ENCODE measurements at places on chromosomes 1 and 21. TPM values are rescaled to one million over a fixed set of nuclear protein-coding genes. Genes with fewer than 3 reads are reported as not detected.

DNA sequence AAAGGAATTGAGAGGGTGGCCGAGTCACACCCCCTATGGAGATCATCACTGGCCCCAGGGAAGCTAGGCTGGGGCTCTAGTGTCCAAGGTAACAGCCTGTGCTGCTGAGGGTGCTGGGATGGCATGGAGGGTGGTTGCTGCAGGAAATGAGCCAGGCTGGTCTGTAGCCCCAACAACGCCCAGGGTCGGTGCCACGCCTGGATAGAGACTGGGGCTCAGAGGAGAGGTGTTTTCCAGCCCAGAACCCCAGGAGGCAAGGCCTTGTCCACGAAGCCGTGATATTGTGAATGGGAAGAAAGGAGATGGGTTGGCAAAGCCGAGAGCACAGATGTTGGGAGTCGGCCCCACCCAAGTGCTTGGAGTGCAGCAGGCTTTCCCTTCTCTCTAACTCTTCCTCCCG, 68.9 kb upstream of the ACTRT2 start:
- no peak for DNase-seq

- no peak for DNase-seq
Observed at GRCh38 chr21:45776971-45777370, 133.4 kb downstream of the PCBP3 start.

Gene LYPLAL1
- 49.6 TPM for total RNA-seq

DNA sequence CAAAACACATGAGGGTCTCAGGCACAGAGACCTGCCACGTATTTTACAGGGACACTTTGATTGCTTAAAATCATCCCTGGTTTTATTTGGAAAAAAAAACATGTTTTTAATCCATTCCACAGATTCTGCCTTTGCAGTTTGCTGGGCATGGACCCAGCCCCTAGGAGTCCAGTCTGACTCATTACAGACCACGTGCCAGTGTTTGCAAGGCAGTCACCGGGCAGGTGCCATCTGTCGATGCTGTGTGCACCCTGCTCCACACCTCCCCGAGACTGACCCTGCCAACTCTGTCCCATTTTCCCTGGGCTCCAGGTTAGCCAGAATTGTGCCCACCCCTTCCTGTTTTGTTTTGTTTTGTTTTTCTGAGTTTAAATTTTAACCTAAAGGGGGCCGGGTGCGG, 148.4 kb upstream of the TMEM51 start:
- no peak for DNase-seq

Gene BATF3
- total RNA-seq = 7.4 TPM

Gene LCE1F
- not detected for total RNA-seq

GRCh38 chr1:119083479-119083878, 57.0 kb downstream of the WARS2 start:
- no peak for DNase-seq

DNA sequence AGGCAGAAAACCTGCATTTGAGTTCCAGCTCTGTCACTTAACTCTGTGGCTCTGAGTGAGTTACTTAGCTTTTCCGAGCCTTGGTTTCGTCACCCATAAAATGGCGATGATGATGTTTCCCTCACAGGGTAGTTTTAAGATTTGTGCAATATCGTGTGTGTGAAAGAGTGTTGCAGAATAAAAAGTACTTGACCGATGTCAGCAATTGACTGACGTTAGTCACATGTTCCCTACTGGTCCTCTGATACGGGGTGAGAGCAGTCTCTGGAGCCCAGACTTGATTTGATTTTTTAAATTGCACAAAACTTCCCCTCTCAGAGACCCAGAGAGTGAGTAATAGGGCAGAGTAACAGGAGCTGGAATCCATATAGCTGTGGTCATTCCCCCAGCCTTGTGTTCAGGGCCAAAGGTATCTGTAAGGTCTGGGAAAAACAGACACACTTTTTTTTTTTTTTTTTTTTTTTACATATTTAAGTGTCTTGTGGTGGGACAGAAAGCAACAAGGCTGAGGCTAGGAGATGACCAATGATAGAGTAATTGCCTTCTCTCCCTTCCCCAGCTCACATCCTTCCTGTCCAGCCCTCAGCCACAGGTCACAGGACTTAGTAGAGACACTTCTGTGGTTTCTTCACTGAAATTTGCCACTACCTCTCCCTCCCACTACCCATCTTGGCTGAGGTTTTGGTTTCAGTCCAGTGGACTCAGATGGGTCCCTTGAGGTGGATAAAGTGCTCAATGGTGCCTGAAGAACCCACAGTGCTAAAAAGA, 2.0 kb downstream of the FCER1G start:
- peak; percentile 63 for DNase-seq

Gene SMCP
- not detected for total RNA-seq

DNA sequence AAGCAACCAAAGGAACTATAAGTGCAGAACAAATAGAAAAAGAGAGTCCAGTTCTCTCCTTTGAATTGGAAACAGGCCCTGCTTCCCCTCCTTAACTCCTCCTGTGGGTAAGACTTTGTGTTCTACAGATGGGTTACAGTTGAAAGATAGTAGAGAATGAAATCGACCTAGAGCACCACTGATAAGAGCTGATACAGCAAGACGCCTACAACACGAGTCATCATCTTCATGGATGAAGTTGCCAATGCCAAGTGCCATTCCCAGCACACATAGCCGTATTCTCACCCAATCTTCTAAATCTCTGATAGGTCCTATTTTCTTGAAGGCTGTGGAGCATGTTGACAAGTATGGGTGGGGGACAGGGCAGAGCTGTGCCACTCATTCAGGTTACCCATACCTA, 99.8 kb upstream of the CAMK1G start:
- DNase-seq = no peak

DNA sequence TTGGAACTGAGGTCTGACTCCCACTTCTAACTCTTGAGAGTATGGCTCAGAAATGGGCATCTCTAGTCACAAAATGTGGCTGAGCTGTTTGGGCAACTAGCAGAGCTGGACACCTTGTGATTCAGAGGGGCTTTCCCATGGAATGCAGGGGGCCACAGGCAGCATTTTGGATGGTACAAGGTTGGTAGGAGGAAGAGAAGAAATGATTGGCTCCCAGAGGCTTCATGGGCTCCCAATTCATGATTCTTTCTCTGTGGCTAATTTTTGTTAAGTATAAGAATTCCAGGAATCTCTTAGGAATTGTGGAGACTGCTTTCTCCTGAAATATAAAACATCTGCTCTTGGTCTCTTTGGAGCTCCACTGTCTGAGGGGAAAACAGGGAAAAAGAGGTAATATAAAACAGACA, 49.7 kb downstream of the PBX1 start:
- no peak for DNase-seq

DNA sequence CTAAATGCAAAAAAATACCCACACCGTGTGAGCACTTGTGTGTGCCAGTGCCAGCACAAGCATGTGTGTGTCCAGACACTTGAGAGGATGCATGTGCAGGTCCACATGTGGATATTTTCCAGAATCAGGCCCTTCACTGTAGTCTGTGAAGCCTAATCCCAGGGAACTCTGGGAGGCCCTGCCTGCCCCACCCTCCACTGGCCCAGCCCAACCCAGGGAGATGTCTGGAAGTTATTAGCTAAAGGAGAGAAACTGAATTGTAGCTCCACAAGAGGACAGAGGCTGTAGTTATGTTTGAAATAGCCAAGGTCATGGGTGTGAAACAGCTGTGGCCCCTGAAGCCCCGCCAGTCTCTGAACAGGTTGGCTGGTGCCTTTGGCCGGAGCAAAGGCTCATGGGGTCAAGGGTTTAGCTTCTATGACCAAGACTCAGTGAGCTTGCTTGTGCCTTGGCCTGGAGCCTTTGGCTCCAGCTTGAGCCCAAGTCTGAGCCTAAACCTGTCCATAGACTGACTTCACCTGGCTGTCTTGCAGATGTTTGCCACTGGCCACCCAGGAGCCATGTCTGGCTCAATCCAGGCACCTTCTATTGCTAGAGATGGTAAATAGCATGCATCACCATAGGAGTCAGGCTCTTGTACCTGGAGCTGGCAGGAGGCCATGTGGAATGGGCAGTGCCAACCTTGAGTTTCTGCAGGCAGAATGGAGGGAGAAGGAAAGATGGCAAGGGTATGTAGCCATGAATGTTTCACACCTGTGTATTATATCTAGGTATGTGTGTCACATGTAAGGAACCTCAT, 69.9 kb downstream of the TMEM53 start:
- no peak for DNase-seq

Gene HLX
- total RNA-seq = 5.3 TPM

- peak; percentile 48 for DNase-seq
Observed at GRCh38 chr1:218330043-218330623, 15.0 kb upstream of the TGFB2 start.

Gene ADORA3
- total RNA-seq = not detected

DNA sequence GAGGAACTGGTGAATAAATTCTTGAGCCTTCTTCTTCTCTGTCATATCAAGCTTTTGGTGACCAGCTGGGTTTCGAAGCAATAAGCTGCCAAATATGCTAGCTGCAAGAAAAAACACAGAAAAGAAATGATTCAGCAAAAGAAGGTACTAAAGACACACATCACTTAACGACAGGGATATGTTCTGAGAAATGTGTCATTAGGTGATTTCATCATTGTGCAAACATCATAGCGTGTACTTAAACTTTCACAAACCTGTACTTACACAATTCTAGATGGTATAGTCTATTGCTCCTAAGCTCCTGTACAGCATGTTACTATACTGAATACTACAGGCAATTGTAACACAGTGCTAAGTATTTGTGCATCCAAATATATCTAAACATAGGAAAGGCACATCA, 2.9 kb upstream of the MTF1 start:
- no peak for DNase-seq

DNA sequence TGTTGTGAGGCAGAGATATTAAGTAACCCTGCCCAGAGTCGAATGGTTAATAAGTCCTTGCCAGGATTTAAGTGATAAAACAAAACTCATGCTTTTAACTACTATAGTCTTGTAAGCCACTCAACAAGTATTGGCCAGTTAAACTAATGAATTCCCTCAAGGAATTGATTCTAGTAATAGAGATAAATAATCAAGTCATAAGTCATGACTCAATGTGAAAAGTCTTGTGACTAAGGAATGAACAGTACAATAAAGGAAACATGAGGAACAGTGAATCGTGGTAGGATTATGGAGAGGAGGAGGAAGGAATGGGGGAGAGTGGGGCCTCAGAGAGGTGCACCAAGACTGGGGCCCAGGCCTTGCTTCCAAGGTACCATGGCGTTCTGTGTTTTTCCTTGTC, 104.7 kb downstream of the FGGY start:
- no peak for DNase-seq

DNA sequence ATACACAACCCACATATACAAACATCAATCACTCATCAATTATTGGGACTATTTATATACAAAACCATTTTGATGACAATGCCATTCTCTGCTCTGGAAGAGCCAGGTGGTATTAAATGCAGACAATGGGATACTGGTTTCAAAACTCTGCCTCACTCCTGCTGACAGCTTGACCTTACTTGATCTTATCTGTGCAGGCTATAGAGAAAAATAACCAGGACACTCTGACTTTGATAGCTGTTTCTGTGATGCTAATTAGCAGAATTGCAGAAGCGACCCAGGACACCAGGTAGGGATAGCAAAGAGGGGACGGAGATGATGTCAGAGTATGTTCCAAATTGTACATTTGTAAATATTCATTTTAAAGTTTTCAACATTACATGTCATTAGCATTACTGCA, 89.5 kb downstream of the OLFM3 start:
- no peak for DNase-seq

GRCh38 chr21:26238646-26239045, 68.1 kb upstream of the APP start:
- DNase-seq = no peak

GRCh38 chr1:208288495-208288894, 44.3 kb upstream of the PLXNA2 start:
- no peak for DNase-seq

All from SK-MEL-5 (cell line).